ENCODE measurements at places on chromosomes 16 and 17.

DNA sequence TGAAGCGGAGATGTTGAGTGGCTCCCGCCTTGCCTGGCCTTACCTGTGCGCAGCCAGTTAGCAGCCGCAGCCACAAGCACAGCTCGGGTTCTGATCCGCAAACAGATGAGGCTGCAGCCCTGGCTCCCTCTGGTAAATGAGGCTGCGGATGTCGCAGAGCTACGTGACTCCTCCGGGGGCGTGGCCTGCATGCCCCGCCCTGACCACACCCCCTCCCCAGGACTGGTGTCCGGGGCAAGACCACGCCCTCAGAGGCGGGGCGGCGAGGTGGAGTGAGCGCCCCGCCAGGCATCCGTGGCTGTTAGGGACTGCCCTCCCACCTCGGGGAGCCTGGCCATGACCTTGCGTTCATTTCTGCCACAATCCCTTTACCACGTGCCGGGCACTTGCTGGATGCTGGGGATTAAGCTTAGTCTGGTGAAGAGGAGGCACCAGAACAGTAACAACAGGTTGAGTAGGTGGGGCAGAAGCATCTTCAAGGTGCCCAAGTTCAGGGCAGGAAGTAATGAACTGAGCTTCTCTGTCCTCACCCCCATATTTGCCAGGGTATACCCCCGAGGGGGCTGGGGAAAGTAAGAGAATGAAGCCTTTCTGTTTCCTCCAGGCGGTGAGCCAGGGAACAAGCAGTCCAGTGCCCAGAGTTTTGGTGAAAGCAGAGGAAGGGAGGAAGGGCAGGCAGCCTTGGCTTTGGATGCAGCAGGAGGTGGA lies at the start of gene ALDOC:
ALDOC (minus strand) TSS at position 138 of the 708 bp plus-strand sequence. CDS start 1,363 bp downstream, outside the sequence.
- DNase-seq: peak; percentile 72

GRCh38 chr16:85711982-85712587 lies 23.3 kb upstream of the GINS2 start:
- no peak for DNase-seq

GRCh38 chr17:44198721-44199552 lies 747 bp downstream of the ATXN7L3 start:
- DNase-seq: no peak

DNA sequence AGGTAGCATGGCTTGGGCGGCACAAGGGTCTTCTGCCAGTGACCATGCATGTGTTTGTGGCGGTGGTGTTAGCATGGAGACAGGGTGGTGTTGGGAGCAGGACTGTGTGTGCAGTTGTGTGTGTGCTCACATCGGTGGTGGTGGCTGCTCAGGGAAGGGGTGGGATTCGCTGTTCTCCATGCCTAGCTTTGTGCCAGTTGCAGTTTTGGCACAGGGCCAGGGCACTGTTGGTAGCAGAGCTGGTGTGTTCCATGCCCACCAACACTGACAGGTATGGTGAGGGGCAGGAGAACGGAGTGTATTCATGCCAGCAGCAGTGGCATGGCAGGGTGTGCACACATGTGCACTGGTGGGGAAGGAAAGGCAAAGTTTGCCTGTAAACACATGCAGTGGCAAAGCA lies 77.3 kb upstream of the TEKT1 start:
- DNase-seq: no peak
